Pancreas (tissue), 10 donors: ENCODE measurements at places on chromosomes 12 and 14. TPM values are rescaled to one million over a fixed set of nuclear protein-coding genes. Genes with fewer than 3 reads are reported as not detected.

DNA sequence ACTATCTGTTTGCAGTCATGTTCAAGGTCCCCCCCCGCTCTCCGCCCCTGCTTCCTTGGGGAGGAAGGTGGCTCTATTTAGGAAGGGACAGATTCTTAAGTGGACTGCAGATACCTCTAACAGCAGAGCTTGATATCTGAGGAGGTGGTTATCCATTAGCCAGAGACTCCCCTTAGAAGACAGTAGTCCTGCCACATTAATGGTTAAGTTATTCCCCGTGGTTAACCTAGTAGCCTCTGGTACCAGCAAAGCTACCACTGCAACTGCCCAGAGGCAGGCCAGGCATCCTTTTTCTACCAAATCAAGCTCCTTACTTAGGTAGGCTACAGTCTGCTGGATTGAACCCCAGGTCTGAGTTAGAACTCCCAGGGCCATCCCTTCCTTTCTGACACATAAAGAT lies 162.1 kb upstream of the AVPR1A start:
- H3K4me3 ChIP-seq, result no peak overlapping the region
- no peaks in the 10 kb centered on the region for H3K4me1 ChIP-seq
- DNase-seq, result no peak
- H3K36me3 ChIP-seq, result no peaks in the 10 kb centered on the region
- H3K27ac ChIP-seq, result no peak overlapping the region
- H3K27me3 ChIP-seq, result no peaks in the 10 kb centered on the region

Gene RD3L
- total RNA-seq, result not detected

GRCh38 chr14:51444353-51445000 lies 204.4 kb downstream of the TMX1 start:
- H3K27ac ChIP-seq, result no peak overlapping the region
- H3K36me3 ChIP-seq, result no peaks in the 10 kb centered on the region

GRCh38 chr14:35632271-35632670 lies 98.3 kb downstream of the INSM2 start:
- DNase-seq, result no peak
- no peaks in the 10 kb centered on the region for H3K4me1 ChIP-seq
- no peaks in the 10 kb centered on the region for H3K36me3 ChIP-seq
- no peaks in the 10 kb centered on the region for H3K27me3 ChIP-seq
- H3K27ac ChIP-seq, result no peak overlapping the region
- H3K4me3 ChIP-seq, result no peak overlapping the region

Gene PSME1
- total RNA-seq, result 106 TPM

- no peak overlapping the region for H3K4me3 ChIP-seq
- no peak overlapping the region for H3K27ac ChIP-seq
- H3K36me3 ChIP-seq, result no peaks in the 10 kb centered on the region
- DNase-seq, result no peak
- H3K27me3 ChIP-seq, result peaks cover 3% of the 10 kb centered on the region
These were observed 136.8 kb upstream of the C14orf180 start for GRCh38 chr14:104442631-104443390.

Gene CMKLR1
- 1.5 TPM for total RNA-seq

GRCh38 chr14:100188392-100189030 lies 29.1 kb upstream of the DEGS2 start:
- no peak for DNase-seq
- peaks cover 5% of the 10 kb centered on the region for H3K4me1 ChIP-seq
- no peaks in the 10 kb centered on the region for H3K36me3 ChIP-seq
- no peak overlapping the region for H3K27ac ChIP-seq
- no peaks in the 10 kb centered on the region for H3K27me3 ChIP-seq
- H3K4me3 ChIP-seq, result no peak overlapping the region

DNA sequence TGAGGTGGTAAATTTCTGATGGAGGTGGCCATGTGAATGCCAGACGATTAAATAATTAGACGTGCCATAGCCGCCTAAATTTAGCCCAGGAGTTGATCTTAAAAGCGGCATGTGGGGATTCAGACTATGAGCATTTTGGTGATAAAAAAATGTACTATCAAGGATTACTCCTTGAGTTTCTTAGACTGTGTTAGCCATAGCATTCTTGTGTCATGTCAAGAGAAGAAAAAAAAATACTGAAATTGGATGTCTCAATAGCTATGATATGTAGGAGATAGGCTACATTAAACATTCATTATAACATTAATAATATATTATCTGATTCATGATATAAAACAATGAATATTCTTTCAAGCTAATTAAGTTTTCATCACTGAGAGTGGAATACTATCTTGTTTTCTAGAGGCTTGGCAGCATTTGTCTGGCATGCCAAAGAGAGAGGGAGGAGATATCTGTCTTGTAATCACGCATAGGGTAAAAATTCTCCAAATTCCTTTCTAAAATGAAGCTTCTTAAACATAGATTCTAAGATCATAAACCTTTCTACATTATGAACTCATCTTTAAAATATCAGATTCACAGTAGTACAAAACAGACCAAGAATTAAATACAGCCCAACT lies 727.0 kb downstream of the C12orf50 start:
- H3K4me3 ChIP-seq, result no peak overlapping the region
- H3K4me1 ChIP-seq, result no peaks in the 10 kb centered on the region
- H3K36me3 ChIP-seq, result no peaks in the 10 kb centered on the region
- DNase-seq, result no peak

GRCh38 chr14:100658181-100658886 lies 68.4 kb upstream of the DLK1 start:
- H3K4me3 ChIP-seq, result no peak overlapping the region
- no peaks in the 10 kb centered on the region for H3K27me3 ChIP-seq
- DNase-seq, result no peak
- no peaks in the 10 kb centered on the region for H3K4me1 ChIP-seq
- H3K36me3 ChIP-seq, result no peaks in the 10 kb centered on the region
- H3K27ac ChIP-seq, result no peak overlapping the region

DNA sequence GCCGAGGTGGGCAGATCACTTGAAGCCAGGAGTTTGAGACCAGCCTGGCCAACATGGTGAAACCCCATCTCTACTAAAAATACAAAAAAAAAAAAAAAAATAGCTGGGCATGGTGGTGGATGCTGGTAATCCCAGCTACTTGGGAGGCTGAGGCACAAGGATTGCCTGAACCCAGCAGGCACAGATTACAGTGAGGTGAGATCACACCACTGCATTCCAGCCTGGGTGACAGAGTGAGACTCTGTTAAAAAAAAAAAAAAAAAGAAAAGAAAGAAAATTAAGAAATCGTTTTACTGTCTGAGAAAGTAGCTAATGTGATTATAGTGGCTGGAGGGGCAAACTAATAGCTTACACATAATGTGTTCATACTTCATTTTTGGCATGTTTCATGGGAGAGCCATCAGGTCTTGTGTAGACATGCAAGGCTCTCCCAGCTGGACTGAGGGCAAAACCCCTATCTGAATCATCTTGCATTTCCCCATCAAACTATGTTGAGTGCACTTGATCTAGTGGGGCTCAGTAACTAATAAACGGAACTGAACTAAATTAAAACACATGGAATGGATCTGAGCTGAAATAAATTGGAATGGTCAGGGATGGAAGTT lies 16.2 kb downstream of the KIF21A start:
- no peaks in the 10 kb centered on the region for H3K4me1 ChIP-seq
- H3K36me3 ChIP-seq, result no peaks in the 10 kb centered on the region
- H3K4me3 ChIP-seq, result no peak overlapping the region

- no peak overlapping the region for H3K27ac ChIP-seq
- no peaks in the 10 kb centered on the region for H3K36me3 ChIP-seq
- H3K27me3 ChIP-seq, result no peaks in the 10 kb centered on the region
- no peak for DNase-seq
- no peak overlapping the region for H3K4me3 ChIP-seq
These were observed 3.9 kb downstream of the GNPTAB start for GRCh38 chr12:101826766-101827368.

GRCh38 chr14:83646228-83646627 lies 1883.7 kb upstream of the FLRT2 start:
- H3K4me3 ChIP-seq, result no peak overlapping the region
- H3K27ac ChIP-seq, result no peak overlapping the region
- H3K36me3 ChIP-seq, result no peaks in the 10 kb centered on the region
- no peak for DNase-seq

DNA sequence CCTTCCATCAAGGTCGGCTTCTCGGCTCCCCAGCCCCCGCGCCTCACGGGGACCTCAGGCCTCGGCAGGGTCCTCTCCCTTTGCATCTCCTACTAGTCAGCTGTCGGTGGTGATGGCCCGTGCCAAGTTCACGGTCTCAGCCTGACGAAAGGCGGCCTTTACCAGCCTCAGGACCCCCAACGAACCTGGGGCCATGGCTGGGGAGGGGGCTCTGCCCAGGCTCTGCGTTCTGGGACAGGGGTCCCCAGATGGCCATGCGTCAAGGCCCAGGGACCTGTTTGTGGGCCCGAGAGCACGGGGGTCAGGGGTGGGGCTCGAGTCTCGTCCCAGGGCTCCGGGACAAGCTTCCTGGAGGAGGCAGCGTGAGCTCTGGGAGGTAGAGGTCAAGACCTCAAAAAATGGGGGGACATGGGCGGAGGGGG lies 32.8 kb upstream of the DEGS2 start:
- H3K27me3 ChIP-seq, result no peaks in the 10 kb centered on the region
- H3K4me1 ChIP-seq, result peaks cover 5% of the 10 kb centered on the region
- no peaks in the 10 kb centered on the region for H3K36me3 ChIP-seq
- DNase-seq, result peak; percentile 58

Gene KRT6A
- total RNA-seq, result not detected

GRCh38 chr12:81800298-81801148 lies 41.4 kb upstream of the PPFIA2 start:
- H3K36me3 ChIP-seq, result no peaks in the 10 kb centered on the region
- H3K4me3 ChIP-seq, result no peak overlapping the region
- no peak overlapping the region for H3K27ac ChIP-seq
- H3K4me1 ChIP-seq, result no peaks in the 10 kb centered on the region

GRCh38 chr12:114213055-114213581 lies 192.8 kb downstream of the TBX5 start:
- no peaks in the 10 kb centered on the region for H3K4me1 ChIP-seq
- H3K27ac ChIP-seq, result no peak overlapping the region
- no peaks in the 10 kb centered on the region for H3K27me3 ChIP-seq
- H3K4me3 ChIP-seq, result no peak overlapping the region
